ENCODE measurements at places on chromosomes 5 and 9.

DNA sequence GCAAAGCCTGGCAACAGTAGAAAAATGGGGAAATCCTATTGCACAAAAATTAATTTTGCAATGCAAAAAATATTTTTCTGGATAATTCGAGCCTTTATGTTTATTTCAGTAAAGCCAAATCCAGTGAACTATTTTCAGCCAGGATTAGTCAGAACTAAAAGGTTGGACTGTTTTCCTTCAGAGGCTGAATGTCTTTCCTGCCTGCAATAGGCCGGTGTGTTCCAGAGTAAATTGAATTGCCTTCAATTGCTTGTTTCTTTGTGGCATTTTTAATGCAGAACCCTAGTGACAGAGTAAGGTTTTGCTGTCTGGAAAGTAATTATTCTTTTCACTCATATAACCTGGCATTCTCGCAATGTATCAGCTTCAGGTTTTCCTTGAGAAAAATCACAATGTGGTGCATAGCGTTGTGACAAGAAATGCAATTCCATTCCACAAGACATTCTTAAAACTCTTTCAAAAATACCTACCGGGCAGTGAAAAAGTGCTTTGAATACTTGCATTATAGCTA lies 183.7 kb downstream of the GLIS3 start:
- no peak for DNase-seq

DNA sequence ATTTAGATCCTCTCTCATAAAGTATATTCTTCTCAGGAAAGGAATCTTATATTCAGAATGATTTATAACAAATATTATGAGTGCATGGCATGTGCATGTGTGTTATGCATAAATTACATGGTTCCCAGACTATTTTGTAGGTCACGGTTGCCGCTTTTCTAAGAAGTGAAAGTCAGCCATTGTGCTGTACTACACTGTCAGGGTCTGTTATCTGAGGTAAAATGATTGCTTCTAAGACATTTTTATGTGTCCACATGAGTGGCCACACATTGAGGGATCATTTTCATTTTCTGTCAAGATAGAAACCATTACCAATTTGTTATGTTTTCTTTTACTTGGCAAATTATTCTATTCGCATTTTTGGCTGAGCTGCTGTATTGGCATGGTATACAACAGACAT lies 210.8 kb downstream of the CWC27 start:
- no peak for DNase-seq

DNA sequence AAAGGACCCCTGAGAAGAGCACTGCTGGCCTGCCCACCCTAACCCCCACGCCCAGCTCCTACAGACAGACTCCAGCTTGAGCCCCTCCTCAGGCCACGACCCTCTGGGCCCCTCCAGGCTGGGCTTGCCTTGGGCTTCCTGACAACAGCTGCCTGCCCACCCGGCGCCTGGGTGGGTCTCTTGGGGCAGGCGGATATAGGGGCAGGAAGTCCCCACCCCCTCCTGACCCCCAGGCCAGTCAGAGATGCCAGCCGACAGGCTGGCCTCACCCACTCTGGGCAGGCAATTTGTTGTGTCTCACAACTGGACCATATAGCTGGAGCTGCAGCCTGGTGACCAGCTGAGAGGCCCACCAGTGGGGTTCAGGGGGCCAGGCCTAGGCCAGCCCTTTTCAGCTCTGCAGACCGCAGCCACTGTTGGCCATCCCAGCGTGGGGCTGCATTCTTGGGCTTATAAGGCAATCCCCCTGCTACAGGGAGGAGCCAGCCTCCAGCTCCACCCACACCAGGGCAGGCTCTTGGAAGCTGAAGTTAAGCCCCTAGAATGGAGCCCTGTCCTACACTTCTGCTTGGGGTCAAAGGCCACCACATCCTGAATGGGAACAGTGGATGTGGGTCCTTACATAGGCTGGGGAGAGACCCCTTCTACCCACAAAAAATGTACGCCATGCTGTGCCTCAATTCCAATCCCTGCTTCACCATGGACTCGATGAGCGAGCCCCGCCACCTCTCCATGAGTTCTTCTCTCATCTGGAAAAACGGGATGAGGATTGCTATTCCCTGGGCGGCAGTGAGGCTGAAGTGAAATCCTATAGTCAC lies 2.0 kb downstream of the PDLIM7 start:
- peak; percentile 94 for DNase-seq

DNA sequence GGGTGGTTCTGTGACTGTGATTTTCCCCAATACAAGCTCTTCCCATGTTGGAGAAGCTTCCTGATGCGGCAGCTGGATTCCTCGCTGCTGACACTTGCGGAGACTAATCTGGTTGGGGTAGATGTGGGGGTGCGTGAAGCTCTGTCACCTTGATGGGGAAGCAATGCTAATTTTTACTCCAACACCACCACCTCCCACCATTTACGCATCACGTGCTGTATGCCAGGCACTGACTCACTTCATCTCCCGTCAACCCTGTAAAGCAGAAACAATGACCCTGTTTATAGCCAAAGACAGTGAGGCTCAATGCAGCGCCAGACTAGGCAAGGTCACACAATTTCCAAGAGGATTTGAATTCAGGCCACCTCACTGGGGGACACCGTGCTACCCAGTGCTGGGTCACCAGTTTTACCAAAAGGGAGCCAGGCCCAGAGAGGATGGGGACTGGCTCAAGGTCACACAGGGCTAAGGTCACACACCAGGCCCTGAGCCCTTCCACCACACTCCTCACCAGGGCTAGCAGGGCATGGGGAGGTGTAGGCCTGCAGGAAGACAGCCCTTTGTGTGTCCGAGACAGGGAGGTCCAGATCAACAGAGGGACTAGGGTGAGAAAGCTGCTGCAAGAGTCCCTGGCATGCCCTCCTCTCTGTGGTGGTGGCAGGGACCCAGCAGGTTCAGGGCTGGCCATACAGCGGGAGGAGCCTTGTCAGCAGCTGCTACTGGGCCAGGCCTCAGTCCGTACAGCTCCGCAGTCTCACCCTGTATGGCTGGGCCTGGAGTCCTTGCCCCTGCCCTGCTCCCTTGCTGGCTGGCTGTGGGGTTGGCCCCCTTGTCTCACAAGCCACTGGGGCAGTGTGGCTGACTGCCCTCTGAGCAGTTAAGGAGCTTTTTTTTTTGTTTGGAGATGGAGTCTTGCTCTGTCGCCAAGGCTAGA lies 3.3 kb downstream of the STKLD1 start:
- DNase-seq = no peak

- peak; percentile 83 for DNase-seq
Observed at GRCh38 chr9:75826314-75826713, 64.2 kb upstream of the PCSK5 start.

GRCh38 chr5:142680605-142681259 lies 5.2 kb downstream of the FGF1 start:
- DNase-seq = peak; percentile 33

GRCh38 chr5:133977161-133977787 lies 8.8 kb upstream of the C5orf15 start:
- no peak for DNase-seq

- DNase-seq = peak; percentile 95
Observed at GRCh38 chr5:172903790-172904189, 55.4 kb upstream of the RPL26L1 start.

DNA sequence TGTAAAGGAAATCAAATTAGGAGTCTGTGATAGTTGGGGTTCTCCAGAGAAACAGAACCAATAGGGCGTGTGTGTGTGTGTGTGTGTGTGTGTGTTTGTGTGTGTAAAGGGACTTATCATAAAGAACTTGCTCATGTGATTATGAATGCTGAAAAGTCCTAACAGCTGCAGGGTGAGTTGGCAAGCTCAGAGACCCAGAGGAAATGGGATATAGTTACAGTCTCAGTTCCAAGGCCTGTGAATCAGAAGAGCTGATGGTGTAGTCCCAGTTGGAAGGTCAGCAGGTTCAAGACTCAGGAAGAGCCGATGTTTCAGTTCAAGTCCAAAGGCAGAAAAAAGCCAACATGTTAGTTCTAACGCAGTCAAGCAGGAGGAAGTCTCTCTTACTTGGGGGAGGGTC lies 214.2 kb downstream of the ELAVL2 start:
- no peak for DNase-seq

DNA sequence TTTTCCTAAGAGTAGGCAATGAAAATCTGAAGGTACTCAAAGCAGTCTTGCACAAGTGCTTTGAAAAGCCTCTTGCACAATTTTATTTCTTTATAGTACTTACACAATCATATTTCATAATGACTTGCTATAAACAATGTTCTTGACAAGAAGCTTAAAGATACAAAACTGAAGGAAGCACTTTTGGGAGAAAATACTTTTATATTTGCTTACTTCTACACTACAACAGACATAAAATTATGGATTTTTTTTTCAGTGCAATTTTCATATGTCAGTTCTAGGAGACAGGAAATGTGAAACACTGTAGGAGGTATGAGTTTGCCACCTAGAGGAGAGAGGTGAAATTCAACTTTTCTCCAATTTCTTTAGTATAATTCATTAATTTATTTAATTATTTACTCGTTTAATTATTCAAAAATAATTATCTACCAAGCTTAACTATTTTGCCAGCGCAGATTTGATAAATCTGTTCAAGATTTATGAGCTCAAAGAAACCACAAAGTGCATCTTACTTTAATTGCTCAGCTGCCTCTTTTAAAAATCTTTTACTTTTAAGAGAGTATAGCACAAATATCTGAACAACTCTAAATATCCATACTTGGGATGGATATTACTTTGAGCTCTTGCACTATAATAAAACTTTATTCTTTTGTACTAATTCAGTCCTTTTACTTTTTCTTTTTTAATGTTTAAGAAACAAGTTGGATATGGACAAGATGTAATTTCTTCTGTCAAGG lies 29.0 kb upstream of the CDKN2B start:
- no peak for DNase-seq
